ENCODE measurements at places on chromosomes 6 and 20.

GRCh38 chr6:144193181-144193580, 42.9 kb downstream of the STX11 start:
- no peak for DNase-seq

DNA sequence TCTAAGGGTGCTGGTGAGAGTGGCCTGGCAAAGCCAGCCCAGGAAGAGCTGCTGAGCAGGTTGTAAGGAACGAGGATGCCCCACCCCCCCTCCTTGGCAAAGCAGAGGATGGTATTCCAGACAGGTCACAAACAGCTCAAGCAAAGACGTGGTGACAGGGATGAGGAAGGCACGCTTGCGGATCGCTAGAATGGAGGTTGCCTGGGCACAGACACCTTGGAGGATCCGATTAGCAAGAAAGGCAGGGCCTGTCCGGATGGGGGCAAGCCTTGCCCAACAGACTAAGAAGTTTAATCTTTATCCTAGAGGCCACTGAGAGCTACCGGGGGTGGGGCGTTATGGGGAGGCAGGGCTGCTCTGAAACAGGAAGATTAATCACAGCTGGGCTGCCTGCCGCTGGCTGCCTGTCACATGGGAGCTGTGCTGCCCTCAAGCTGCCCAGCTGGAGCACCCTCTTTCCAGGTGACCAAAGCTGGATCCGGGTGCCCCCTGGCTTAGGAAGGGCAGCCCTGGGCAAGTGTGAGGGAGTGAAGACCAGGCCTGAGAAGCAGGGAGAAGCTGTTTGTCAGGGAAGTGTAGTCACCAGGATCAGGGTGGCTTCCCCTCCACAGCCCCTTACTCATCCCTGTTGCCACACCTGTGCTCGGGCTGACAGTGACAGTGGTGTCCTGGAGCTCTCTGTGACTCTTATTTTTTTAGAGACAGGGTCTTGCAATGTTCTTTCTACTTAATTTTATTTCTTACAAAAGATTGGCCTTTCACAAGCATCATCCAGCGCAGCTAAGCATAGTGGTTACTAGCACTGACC, 9.1 kb upstream of the MAPK13 start:
- peak; percentile 72 for DNase-seq

- DNase-seq, result no peak
Observed at GRCh38 chr6:97939440-97940168, 656.6 kb upstream of the MMS22L start.

DNA sequence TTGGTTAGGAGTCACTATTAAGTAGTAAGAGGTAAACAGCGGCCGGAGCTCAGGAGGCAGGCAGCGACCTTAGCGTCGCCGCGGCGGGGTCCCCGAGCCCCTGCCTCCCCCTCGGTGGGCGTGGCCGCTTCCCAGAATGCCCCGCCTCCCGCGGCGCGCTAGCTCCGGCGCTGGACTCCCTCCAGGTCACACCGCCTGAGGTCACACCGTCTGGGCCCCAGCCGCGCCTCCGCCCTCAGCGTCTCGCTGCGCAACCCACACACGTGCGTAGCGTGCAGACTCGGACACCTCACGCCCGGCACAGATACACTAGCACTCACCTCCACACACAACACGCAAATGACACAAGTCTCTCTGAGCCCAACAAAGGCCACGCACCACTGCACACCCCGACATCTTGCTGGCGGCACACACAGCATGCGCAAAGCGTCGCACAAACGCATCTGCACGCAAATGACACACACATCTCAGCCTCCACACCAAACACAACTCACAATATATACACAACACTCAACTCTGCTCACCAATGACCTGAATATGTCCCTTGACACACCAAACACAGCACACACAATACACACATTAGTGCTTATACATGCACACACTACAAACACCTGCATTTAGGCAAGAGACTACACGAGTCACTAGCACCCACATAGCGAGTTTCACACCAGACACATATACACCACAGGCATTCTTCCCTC, 17.6 kb upstream of the CDKN1A start:
- no peak for DNase-seq

DNA sequence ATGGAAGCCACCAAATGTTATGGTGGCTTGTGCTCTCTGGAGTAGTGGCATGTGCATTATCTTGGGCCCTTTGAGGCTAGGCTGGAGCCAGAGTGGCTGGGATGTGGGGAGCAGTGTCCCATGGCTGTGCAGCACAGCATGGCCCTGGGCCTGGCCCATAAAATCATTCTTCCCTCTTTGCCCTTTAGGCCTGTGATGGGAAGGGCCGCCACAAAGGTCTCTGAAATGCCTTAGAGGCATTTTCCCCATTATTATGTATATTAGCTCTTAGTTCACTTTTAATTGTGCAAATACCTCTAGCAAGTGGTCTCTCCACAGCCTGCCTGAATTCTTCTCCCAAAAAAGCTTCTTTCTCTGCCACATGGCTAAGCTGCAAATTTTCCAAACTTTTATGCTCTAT, 297.3 kb upstream of the IRAK1BP1 start:
- DNase-seq, result no peak

DNA sequence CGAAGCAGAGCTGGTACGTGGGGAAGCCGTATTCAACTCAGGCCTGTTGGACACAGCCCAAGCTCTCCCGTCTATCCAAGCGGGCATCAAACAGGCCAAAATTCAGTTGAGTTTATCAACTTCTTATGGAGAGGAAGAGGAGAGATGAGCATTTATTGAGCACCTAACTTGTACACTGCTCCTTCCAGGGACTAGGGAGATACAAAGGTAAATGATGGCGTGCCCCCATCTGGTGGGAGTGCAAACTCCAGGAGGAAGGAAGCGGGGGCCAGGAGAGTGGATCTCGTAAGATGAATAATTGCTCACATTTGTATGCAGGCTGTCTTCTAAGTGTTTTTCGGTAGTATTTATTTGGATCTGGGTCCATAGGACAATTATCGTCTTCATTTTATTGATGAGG, 146.6 kb downstream of the SOBP start:
- no peak for DNase-seq

GRCh38 chr6:159830501-159831372, 30.7 kb downstream of the PNLDC1 start:
- no peak for DNase-seq

- no peak for DNase-seq
Observed at GRCh38 chr20:18971574-18971973, 158.0 kb downstream of the SCP2D1 start.

GRCh38 chr6:167985911-167986595, 11.4 kb upstream of the KIF25 start:
- DNase-seq, result no peak

DNA sequence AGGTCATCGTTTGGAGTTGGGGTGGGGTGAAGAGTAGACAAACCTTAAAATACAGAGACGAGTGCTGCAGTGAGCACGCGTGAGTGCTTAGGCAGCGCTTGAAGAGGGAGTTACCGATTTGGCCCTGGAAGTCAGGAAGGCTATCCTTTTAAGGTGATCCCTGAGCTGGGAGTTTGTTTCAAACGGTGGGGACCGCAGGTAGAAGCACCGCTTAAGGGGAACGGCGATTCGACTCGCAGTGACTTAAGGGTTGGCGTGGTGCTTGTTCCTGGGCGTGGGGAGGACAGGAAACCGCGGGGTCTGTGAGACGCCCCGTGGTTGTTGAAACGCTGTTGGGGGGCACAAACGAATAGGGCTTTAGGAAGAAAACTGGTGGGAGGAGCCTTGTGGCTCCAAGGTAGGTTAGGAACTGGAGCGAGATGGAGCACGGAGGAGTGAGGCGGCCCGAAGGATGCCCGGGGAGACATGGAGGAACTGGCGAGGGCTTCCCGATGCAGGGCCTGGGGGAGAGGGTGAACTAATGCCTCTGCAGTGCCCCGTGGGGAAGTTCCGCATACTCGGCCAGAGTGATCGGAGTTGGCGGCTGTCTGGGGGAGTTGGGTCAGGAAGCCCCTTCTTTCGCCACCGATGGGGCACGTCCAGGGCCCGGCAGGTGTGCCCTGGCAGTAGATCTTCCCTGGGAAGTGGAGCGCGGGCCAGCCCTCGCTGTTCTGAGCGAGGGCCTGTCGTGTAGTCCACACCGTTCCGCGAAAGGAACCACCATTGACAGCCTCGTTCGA, 1.3 kb upstream of the CDYL start:
- DNase-seq, result no peak

- DNase-seq, result no peak
Observed at GRCh38 chr6:156004796-156005195, 549.2 kb upstream of the NOX3 start.

- DNase-seq, result no peak
Observed at GRCh38 chr6:118768904-118769325, 117.5 kb upstream of the CEP85L start.

- peak; percentile 10 for DNase-seq
Observed at GRCh38 chr6:6758915-6759654, 170.6 kb downstream of the LY86 start.

DNA sequence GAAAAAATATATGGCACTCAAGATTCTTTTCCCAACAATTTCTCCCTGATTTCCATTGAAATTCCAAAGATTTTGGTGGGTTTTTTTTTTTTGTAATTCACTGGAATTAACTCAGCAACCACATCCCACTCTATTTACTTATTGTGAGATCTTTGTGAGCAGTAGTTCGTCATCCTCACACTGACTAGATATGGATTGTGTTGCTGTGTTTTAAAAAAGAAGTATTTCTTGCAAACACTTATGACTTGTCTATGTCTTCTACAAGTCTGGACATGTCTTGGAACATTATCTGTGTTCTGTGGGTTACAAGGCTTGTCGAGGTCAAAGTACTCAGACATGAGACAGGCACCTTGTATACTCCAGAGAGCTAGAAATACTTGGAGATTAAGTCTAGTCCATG, 7.3 kb upstream of the TENT5A start:
- DNase-seq, result no peak

- DNase-seq, result no peak
Observed at GRCh38 chr6:153852034-153852433, 187.0 kb upstream of the OPRM1 start.

GRCh38 chr20:40938020-40938419, 90.6 kb upstream of the TOP1 start:
- no peak for DNase-seq

GRCh38 chr6:10355115-10355702, 59.7 kb downstream of the TFAP2A start:
- peak; percentile 5 for DNase-seq

DNA sequence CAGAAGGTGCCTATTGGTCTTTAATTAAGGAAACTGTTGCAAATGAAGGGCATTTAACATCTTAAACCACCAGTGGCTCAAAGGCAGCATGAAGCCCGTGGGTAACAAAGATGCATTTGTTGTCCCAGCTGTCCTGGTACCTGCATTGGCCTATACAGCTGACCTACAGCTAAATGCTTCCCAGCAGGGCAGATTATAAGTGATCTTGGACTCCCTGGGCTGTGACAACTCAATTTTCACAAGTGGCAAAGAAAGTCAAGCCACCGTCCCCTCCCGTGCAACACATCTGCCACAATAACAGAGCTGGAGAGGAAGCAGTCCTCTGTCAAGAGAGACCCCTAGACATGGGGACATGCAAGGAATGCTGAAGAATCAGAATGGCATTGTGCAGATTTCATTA, 31.5 kb upstream of the EDN3 start:
- DNase-seq, result no peak

DNA sequence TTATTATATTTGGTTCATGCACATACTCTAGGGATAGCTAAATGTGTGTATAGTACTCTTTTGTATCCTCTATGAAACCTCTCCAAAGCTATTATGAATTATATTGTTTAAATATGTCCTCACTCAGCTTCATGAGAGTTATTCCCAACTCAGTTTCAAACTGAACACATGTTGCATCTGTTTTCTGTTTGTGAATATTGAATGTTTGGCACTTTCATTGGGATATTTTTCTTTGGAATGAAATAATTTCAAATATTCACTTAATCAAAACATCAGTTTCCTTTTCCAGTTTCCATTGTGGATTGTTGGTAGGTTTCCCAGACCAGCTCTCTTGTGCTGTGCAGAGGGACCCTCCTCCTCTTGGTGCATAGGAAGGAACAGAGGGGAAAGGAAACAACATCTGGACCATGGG, 46.6 kb downstream of the HDAC2 start:
- no peak for DNase-seq

Data from activated CD4-positive, alpha-beta T cell treated with anti-CD3 and anti-CD28 coated beads, Interleukin-2, amount 50 U/mL, for 48 hours (primary cell).